ENCODE measurements at places on chromosomes 7 and 10.

- DNase-seq, result no peak
Observed at GRCh38 chr7:30306976-30307375, 22.6 kb downstream of the ZNRF2 start.

DNA sequence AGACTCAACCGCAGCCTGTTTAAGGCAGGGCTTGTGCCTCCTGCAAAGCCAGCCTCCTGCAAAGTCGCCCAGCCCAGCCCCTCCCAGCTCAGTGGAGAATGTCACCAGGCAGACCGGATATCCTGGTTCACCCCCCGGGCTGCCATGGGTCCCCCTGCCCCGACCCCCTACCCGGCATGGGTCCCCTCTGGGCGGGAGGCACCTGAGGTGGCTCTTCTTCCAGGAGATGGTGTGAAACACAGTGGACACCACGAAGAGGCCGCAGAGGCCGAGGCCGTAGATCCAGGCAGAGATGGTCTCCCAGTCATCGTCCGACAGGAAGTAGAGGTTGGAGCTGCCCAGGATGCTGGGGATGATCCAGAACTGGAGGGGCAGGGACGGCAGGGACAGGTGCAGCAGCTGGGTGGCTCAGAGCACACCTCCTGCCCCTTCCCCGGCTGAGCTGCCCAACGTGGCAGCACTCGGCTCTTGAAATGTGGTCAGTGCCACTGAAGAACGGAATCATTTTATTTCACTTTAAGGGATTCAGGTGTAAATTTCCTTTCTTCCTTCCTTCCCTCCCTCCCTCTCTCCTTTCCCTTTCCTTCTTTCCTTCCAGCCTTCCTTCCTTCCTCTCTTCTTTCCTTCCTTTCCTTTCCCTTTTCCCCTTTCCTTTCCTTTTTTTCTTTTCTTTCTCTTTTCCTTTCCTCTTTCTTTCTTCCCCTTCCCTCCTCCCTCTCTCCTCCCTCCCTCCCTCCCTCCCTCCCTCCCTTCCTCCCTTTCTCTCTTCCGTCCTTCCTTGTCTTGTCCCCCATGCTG, 36.7 kb upstream of the RADIL start:
- no peak for DNase-seq

GRCh38 chr7:158740013-158740656, 35.5 kb upstream of the NCAPG2 start:
- DNase-seq, result no peak

DNA sequence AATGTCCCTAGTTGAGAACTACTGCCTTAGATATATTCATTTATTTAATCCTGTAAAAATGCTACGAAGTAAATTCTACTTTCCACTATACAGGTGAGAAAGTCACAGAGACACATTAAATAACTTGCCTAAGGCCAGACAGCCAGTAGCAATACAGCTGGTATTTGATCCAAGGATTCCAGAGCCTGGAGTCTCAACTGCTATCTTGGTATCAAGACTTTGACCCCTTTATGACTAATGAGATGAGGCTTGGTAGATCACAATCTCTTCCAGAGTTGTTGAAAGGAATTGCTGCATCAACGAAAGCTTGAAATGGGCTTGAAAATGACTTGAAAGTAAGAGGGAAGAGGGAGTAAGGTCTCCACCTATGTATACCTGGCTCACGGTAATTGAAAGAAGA, 83.3 kb downstream of the ORC5 start:
- no peak for DNase-seq

DNA sequence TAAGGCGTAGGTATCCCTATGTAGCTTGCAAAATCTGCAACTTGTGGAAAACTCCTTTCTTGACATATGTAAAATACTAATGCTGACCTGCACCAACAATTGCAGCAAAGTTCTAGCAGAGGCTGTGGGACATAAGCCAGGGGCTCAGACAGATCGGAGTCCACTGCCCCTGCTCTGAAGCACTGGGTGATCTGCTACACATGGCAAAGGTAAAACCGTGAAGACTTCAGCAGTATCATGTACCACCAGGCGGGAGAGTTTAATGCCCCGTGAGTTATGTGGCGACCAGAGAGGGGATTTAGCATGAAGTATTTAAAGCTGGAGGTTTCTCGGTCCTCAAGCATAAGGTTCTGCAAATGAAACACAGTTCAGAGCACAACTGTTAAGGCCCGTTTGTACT, 76.4 kb downstream of the ABCC2 start:
- no peak for DNase-seq

DNA sequence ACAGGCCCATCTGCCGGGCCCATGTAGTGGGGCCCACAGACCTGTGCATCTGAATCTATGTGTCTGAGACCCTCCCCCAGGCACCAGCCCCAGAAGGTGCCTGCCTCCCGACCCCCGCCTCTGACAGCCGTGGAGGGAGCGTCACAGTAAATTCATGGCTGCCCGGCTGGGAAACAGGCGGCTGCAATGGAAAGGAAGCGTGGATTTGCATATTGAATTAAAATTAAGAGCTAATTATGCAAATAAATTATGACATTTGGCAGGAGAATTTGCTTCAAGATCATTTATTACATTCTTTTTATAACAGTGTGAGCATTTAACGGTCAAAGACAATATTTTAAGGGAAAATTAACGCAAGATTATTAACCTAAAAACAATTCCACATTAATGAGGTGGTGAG, 92.3 kb downstream of the HIF1AN start:
- no peak for DNase-seq

DNA sequence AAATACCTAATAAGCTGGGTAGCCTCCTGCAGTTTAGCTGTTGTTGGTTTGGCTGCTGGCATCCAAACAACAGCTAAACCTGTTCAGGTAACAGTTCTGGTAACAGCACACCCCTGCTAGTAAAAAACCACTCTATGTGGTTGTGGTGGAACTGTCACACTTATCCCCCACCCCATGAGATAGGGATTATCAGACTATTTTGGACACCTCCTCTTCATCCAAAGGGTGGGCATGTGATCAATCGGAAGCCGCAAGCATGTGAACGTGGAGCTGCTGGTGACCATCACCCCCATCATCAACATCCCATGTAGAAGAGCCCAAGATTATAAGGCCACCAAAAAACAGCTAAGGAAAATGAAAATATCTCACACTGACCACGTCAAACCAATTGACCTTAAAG, 2.5 kb downstream of the MTPAP start:
- DNase-seq, result no peak

- DNase-seq, result no peak
Observed at GRCh38 chr7:95922191-95922590, 149.8 kb downstream of the DYNC1I1 start.

DNA sequence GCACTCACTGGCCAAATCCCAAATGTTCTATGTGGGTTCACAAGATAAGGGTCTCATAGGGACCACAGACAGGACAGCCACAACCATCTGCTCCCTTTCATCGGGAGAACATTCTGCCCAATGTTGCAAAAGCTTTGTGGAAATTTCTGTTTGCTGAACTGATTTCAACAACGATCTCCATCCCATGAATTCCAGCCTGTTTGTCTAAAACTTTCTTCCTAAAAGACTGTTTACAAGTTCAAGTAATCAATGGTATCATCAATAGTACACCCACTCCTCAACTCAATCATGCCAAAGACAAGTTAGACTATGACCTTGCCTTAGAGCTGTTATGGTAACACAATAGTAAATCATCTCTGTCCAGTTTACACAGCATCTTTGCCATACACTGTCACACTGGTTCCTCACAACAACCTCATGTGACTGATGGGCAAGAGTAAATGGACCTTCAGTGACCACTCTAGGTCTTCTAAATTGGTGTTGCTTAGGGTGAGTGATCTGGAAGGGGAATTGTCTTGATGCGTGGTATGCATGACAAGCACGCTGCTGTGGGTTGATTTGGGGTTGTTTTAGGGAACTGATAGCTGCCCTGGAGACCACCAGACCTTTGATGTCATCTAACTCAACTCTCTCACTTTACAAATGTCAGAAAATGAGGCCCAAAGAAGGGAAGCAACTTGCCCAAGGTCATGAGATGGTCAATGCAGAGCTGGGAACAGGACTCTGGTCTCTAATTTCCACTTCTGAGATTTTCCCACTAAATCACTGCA, 95.1 kb downstream of the PPP1R3C start:
- no peak for DNase-seq

- peak; percentile 76 for DNase-seq
Observed at GRCh38 chr10:69065406-69066361, 22.2 kb upstream of the SRGN start.

GRCh38 chr7:42605406-42606192, 306.3 kb downstream of the C7orf25 start:
- DNase-seq, result no peak

DNA sequence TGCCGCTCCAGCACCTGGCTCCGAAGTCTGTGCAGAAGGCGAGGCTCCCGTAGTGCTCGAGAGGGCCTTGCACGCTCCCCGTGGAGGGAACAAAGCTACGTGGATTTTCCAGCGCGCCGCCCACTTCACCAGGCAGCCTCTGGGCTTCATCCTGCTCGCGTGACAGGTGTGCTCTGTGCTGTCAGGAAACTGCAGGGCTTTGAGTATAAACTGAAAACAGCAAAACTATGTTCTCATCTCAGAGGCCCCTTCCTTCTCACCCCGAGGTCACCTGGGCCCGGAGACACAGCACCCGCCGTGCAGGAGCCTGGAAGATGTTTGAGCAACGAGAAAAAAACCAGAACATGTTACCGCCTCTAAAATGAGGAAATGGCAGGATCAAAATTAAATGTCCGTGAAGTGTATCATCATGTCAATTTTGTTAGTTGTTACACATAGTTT, 17.6 kb upstream of the GPR146 start:
- DNase-seq, result no peak

DNA sequence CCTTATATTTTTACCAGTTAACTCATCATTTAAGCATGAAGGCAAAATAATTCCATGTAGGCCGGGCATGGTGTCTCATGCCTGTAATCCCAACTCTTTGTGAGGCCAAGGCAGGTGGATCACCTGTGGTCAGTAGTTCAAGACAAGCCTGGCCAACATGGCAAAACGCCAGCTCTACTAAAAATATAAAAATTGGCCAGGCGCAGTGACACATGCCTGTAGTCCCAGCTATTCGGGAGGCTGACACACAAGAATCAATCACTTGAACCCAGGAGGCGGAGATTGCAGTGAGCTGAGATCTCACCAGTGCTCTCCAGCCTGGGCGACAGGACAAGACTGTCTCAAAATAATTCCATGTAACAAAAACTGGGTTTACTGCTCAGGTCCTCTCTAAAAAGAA, 18.3 kb downstream of the HNRNPA2B1 start:
- DNase-seq, result no peak

DNA sequence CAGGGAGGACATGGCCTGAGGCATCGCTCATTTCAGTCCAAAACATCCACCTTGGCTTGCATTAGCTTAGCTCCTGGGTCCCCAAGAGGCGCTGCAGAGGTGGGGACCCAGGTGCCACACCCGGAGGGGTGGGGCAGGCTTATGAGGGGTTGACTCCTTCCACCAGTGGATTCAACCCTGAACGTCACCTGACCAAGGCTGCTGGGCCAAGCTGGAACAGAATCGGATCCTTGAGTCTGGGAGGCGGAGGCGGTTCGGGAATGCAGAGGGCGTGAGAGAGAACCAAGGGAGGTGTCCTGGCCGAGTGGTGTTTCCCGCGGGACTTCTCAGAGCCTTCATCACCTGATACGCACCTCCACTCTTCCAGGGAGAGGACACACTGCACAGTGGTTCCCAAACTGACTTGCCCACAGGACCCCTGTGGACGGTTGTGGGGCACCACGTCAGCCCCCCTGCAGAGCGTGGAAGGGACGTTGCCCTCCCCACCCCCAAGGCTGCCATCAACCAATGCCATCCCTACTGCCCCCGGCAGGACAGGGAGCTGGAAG, 4.5 kb upstream of the MICALL2 start:
- no peak for DNase-seq

DNA sequence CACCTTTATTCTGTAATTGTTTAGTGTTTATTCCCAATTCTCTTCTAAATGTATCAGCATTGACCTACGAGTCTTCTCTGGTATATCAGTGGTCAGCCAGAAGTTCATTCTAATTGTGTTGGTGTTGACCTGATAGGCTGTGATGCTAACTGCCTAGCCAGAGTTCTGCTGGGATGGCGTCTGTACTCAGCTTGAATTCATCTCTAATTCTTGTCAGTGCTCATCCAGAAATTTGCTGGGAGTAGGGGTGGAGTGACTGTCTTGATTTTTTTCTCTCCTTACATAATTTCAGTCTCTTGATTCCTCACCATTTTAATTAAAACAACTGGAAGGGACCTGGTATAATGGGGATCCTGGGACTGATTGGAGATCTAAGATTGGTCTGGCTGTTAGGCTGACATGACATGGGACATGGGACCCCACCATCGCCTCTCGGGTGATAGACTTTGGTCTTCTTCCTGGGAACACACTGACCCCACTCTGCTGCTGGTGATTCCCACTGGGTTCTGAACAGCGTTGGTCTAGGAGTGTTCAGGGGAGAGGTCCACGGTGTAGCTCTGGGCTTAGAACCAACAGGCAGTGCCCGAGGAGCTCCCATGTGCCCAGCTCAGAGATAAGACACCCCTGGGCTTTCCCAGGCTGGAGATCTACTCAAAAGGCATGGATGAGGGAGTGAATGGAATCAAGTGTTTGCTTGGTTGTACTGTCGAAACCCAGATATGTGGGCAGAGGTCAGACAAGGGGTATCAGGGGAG, 3.8 kb downstream of the NEURL1 start:
- no peak for DNase-seq

DNA sequence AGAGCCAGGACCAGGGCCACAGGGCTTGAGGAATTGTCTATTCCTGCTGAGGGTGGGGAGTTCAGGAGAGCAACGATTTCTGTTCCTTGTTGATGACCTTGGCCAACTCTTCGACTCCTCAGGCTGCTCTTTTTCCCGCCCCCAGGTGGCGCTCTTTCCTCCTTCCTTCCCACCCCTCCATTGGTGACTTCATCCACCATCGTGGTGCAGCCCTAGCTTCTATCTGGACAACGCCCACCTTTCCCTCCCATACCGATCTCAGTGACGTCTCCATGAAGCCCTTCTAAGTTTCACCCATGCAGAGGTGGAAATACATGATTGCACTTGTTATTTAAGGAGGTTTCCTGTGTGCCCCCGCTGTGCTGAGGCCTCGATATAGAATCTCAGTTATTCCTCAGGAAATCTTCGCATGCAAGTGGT, 22.1 kb upstream of the CARD11 start:
- peak; percentile 72 for DNase-seq

DNA sequence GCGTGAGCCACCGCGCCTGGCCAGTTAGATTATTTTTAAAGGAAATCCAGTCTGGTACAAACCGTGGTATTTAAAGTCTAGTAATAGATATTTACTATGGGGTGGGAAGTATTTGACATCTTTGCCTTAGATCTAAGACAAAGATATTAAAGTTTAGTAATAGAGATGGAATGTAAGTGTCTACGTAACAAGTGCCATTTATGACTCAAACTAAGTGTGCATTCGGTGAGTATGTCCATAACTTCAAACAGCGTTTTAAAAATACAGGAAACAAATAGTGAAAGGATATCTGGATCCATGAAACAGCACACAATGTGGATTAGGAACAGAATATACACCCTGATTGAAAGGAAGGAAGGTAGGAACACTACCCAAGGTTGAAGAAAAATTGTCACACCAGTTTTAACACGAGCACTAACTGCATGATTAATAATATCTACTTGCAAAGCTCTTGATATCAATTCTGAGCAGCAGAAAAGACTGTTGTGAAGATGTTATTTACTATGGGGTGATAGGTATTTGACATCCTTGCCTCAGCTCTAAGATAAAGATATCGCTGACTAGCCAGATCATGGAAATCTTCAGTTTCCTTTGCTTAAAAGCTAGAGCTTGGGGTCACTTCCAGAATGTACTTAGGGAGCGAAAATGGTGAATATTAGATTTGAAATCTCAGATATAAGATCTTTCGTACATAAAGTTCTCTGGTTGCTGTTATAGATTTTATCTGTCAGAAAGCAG, 48.7 kb downstream of the EPC1 start:
- DNase-seq, result no peak
